ENCODE measurements at places on chromosomes 2 and 18. TPM values are rescaled to one million over a fixed set of nuclear protein-coding genes. Genes with fewer than 3 reads are reported as not detected.

The STRN gene
- 34.9 TPM for total RNA-seq

The MYL12A gene
- total RNA-seq: 360 TPM

The AQP12A gene
- not detected for total RNA-seq

The KCNS3 gene
- total RNA-seq: 14.9 TPM

The FTCDNL1 gene
- total RNA-seq: 0.85 TPM

The OTOS gene
- not detected for total RNA-seq

The HOXD9 gene
- 2.9 TPM for total RNA-seq

The GPR35 gene
- 0.63 TPM for total RNA-seq

The PARD6G gene
- total RNA-seq: 14.0 TPM

The NTSR2 gene
- total RNA-seq: not detected

The ABCG5 gene
- total RNA-seq: not detected

The PAIP2B gene
- 7.6 TPM for total RNA-seq

The DNAH7 gene
- total RNA-seq: 3.5 TPM

The POU3F3 gene
- total RNA-seq: 0.32 TPM

The RPRM gene
- 5.6 TPM for total RNA-seq

The FAM228A gene
- 1.0 TPM for total RNA-seq

The HEATR5B gene
- total RNA-seq: 57.7 TPM

The HOXD10 gene
- total RNA-seq: 14.1 TPM

The DOK6 gene
- 22.6 TPM for total RNA-seq

GRCh38 chr2:185610301-185610700 lies 128.3 kb upstream of the FSIP2 start:
- DNase-seq: no peak

- no peak for DNase-seq
These were observed 208.0 kb downstream of the ZFP36L2 start for GRCh38 chr2:43018179-43019024.

- no peak for DNase-seq
These were observed 964 bp downstream of the ZBTB7C start for GRCh38 chr18:48408111-48408726.

DNA sequence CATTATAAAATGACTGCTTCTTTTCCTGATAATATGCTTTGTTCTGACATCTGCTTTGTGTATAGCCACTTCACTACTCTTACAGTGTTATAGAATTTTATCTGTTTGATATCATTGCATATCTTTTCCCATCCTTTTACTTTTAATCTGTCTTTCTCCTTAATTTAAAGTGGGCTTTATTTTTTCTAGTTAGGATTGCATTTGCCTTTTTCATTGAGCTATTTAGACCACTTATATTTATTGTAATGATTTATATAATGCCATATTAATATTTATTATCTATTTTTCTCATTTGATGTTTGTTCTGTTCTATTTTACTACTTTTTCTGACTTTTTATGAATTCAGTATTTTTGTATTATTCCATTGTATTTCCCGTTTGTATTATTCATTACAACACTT lies 758.7 kb downstream of the TMEM182 start:
- DNase-seq: no peak

DNA sequence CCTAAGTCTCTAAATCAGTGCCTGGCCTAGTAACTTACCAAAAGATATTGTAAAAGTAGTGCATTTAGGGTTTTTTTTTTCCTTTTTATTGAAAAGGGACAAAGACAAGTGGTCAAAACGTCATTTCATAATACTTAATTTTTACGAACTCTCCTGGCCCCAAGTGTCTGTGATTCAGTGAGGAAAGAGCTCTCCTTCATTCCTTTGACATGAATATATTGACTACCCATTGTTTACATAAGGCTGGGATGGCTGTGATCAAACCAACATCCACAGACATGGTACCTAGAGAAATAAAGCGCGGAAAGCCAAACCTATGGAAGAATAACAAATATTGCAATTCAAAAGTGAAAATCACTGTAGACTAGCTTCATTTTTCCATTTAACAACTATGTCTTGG lies 198.4 kb downstream of the BABAM2 start:
- DNase-seq: no peak

GRCh38 chr2:40189881-40190280 lies 262.0 kb downstream of the SLC8A1 start:
- DNase-seq: no peak

GRCh38 chr2:11967946-11968465 lies 221.6 kb downstream of the LPIN1 start:
- peak; percentile 45 for DNase-seq

DNA sequence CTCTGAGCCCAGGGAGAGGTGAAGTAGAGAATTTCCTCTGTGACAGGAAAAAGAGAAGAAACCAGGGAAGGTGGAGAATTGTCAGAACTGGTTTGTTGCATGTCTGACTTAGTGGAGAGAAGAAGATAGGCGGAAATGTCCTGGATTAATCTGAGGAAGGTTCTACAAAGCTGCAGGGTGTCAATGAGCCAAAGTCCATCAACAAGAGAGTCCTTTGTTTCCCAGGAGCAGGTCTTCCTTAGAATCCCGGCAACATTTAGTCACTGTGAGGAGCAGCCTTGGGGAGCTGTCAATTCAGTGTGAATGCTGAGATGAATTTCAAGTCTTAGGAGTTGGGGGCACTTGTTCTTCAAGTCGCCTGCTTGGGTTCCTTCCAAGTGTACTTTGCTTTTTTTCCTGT lies 88.4 kb upstream of the CELF4 start:
- no peak for DNase-seq

GRCh38 chr18:76521417-76522121 lies 26.5 kb upstream of the ZNF516 start:
- no peak for DNase-seq

DNA sequence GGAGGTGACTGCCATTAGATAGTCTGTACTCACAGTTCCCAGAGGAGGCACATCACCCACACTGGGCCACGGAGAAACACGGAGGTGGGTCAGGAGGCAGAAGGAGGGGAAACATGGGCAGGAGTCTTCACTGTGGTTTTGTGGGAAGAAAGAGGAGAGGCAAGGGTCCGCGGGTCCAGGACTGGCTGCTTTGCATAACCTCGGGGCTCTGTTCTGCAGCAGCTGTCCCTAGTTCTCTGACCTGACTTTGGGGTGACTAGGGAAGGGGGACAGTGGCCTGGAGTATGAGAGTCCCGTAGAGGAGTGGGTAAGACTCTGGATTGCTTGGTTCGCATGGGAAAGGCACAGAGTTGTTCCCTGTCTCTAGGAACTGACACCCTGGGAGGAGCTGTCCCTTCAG lies 238.3 kb upstream of the RAB6C start:
- no peak for DNase-seq

DNA sequence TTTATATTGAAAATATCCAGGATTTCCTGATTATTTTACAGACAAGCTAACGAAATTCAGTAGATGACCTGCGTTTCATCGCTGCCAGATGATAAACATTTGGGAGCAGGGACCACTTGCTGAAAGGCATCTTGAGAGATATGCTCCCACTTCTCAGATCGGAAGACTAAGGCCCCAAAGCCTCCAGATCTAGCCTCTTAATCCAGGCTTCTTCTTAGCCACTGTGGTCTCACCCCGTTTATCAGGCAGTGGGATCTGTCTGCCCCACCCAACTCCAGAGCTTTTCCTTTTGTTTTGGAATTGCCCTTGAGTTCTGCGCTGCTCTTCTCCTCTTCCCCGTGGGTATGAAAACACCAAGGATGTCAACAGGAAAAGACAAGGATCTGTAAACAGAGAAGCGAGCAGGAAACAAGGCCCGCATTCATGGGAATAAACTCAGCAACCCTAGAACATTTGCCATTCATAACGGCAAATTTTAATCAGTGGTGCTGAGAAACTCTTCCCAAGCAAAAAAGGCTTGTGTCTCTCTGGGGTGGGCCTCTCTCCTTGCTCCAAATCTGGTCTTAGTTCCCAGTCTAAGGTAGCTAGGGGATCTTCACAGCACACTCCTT lies 21.4 kb downstream of the MYL12B start:
- no peak for DNase-seq

- no peak for DNase-seq
These were observed 60.2 kb downstream of the E2F6 start for GRCh38 chr2:11405599-11406266.

GRCh38 chr2:48508461-48509124 lies 21.4 kb upstream of the STON1 start:
- DNase-seq: no peak

DNA sequence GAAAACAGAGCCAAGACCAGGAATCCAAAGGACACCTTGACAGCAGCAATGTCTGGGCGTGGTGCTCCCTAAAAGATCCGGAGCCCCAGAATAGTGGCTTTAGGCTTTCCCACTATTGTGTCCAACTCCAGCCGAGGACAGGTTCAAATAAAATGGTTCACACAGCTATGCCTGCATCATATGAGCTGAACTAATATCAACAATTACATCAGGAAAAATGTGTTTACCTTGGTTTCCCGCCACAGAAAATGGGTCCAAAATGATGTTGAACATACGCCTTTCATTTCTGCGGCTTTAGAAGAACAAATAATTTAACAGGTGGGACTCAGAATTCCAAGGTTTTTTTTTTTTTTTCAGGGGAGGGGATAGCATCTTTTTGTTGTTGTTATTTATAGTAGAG lies 93.6 kb downstream of the OSR1 start:
- no peak for DNase-seq

DNA sequence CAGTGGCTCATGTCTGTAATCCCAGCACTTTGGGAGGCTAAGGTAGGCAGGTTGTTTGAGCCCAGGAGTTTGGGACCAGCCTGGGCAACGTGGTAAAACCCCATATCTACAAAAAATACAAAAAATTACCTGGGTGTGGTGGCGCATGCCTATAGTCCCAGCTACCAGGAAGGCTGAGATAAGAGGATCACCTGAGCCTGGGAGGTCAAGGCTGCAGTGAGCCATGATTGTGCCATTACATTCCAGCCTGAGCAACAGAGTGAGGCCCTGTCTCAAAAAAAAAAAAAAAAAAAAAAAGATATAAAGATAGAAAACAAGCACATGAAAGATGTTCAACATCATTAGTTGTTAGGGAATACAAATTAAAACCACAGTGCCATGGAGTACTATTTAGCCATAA lies 65.3 kb upstream of the UGP2 start:
- no peak for DNase-seq

DNA sequence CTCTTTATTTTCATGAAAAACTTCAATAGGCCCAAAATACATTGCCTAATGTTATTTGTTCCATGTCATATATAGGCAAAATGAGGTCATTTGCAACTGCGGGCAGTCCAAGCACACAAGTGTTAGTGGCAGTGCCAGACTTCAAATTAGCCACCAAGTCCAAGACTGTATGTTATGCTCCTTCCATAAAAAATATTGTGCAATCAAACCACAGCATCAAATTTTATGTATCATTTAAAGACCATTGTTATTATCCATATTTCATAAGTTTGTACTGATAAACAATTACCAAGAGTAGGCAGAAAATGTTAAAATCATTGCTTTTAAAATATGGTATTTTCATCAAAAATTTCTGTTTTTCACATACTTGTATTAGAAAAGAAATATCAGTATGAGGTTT lies 54.1 kb downstream of the XIRP2 start:
- DNase-seq: no peak

DNA sequence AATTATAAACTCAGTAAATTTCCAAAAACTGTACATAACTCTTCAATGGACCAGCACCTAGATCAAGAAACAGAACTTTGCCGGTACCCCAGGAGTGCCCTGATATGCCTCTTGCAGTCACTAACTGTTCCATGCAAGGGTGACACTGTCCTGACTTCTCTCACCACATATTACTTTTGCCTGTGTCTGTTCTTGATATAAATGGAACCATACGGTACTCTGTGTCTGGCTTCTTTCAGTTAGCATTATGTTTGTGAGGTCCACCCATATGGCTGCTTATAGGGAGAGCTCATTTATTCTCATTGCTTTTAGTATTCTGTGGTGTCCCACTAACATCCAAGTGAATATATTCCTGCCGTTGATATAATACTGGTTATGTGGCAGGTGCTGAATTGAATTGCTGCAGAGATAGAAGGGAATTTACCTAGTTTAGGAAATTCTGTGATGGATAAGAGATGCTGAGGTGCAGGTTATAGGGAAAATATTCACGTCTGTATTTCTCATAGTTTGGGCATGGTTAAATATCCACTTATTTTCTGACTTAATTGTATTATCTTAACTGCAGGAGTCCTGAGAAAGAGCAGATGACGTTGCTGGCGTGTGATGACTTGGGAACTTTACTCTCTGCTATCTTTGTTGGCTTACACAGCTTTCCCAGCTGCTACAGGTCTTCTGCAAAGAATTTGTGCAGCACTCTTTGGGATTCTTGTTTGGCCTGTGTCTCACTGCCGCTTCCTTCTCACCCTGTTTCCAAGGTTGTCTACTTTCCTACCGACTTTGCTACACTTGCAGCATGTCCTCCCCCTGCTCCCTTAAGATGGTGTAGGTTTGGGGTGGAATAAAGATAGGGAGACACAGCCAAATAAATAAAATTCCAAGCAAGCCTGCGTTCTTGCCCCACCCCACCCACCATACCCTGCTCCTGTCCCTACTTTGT lies 107.9 kb downstream of the MAP4K4 start:
- no peak for DNase-seq

GRCh38 chr2:43146083-43146482 lies 80.3 kb downstream of the ZFP36L2 start:
- no peak for DNase-seq

DNA sequence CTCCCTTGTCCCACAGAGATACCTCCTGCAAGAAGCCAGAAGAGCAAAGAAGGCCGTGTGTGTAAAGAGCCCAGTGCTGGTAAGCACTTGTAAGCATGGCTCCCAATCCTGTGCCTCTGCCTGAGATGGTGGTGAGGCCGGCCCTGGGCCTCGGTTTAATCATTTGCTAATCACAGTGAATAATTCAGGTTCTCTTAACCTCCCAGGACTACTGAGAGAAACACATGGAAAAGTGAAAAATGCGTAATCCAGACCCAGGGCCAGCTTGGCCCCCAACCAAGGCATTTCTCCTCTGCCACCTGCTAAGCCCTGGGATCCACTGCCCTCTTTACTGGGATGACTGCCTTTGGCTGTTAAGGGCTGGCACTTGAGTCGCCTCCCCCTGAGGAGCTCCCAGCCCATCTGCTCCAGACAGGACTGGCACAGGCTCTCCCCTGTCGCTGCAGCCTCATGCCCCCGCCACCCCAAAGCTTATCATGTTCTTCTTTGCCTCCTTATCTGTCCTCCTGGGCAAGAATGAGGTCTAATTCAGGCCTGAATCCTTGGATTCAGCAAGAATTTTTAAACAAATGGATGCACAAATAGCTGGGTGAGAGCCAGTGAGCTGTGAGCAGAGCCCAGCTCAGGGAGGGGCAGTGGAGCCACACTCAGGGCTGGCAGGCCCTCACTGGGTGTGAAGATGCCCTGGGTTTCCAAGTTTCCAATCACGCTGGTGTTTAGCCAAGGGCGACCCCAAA lies 193.9 kb upstream of the HS6ST1 start:
- no peak for DNase-seq

DNA sequence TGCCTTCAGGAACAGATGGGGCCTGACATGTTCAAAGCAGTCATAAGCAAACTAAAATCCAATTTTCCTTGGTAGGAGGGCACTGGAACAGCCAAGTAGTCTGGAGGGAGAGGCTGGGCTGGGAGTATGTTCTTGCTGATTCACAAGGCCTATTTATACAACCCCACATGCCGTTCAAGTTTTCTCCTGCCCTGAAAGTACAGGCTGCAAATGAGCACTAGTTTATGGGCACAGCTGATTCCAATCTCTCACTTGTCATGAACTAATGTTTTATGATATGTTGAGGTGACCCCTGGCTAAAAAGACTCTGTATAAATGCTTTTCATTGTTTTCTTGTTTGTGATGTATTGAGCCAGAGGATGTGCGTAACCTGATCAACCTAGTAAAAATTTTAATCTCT lies 183.4 kb upstream of the SRD5A2 start:
- peak; percentile 84 for DNase-seq

GRCh38 chr18:63299837-63300745 lies 19.5 kb downstream of the BCL2 start:
- DNase-seq: no peak

All from urinary bladder (tissue), 4 donors.